H9 (cell line): ENCODE measurements at places on chromosomes 3 and 15.

- DNase-seq: no peak
Observed at GRCh38 chr3:188931531-188931930, 240.2 kb upstream of the TPRG1 start.

- DNase-seq: no peak
Observed at GRCh38 chr3:78277801-78278200, 1237.9 kb downstream of the ROBO2 start.

DNA sequence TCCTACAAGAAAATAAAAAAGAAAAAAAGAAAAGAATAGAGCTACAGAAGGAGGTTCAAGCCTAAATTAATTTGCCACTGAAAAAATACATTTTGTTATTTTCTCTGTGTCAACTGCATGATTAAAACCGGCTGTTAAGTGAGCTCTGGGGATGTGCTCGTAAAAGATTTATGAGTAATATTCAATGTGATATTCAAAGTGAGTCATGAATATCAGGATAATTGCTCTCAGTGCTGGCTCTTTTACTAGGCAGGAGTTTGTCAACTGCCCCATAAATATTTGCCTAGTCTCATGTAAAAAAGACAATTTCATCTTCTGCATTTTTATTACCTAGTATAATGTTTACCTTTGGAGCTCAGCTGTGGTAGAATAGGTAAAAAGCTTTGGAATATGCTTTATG is 78.9 kb downstream of the CDIN1 start:
- DNase-seq: no peak

DNA sequence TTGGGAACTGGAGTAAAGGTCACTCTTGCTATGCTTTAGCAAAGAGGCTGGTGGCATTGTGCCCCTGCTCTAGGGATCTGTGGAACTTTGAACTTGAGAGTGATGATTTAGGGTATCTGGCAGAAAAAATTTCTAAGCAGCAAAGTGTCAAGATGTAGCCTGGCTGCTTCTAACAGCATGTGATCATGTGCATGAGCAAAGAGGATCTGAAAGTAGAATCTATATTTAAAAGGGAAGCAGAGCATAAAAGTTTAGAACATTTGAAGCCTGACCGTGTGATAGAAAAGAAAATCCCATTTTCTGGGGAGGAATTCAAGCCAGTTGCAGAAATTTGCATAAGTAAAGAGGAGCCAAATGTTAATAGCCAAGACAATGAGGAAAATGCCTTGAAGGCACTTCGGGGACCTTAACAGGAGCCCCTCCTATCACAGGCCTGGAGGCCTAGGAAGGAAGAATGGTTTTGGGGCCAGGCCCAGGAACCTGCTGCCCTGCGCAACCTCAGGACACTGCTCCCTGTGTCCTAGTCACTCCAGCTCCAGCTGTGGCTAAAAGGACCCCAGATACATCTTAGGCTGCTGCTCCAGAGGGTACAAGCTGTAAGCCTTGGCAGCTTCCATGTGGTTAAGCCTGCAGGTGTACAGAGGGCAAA is 212.2 kb upstream of the LINGO1 start:
- no peak for DNase-seq

GRCh38 chr15:101099183-101099582 is 152.7 kb downstream of the CHSY1 start:
- no peak for DNase-seq

DNA sequence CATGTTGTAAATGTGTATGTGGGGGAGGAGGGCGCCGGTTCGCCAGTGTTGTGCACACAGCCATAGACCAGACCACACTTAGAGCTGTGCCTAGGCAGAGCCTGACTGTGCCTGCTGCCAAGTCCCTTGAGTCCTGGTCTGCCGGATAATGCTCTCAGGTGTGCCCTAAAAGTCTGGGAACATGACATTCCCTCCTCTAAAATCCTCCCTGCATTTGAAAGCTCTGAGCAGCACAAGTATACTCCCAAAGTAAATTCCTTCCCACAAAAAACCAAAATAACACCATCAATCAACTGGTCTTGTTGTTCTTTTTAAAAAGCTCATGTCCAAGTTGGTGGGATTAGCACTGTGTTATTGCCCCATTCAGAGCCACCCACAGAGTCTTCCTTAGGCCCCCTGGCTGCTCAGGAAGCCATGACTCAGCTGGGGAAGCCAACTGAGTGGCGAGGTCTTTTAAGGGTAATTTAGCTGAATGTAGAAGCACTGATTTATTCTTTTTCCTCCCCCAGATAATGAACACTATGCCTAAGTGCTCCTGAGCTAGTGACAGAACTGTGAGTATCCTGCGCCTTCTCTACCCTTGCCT is 147.8 kb upstream of the MCTP2 start:
- no peak for DNase-seq

DNA sequence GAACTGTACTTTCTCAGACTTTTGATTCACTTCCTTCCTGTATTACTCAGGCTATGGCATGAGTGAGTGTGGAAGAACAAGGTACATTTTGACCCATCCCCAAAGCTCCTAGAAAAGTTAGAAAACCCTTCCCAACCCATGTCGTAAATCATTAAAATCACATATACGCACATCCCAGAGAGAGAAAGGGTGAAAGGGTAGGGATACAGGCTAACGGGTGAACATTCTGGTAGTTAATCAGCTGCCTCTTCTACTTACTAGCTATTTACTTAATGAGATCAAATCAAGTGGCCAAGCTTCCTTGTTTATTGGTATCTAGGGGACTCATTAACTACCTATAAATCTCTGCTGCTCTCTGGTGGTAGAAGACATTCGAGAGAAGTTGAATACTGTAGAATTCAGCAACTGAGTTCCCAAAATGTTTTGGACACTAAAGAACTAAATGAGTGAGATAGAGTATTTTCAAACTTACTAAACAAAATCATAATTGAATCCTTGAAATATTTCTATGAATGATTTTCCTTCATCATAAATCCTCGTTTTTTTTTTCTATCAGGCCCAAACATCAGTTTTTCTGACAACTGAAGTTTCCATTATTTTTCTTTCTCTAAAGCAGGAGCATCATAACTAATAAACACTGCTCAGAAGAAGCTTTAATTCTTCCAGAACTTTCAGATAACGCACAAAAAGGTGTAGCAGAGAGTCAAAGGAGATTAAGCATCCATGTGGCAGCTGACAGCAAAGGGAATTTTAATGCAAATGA is 124.2 kb downstream of the IMPG2 start:
- DNase-seq: no peak

DNA sequence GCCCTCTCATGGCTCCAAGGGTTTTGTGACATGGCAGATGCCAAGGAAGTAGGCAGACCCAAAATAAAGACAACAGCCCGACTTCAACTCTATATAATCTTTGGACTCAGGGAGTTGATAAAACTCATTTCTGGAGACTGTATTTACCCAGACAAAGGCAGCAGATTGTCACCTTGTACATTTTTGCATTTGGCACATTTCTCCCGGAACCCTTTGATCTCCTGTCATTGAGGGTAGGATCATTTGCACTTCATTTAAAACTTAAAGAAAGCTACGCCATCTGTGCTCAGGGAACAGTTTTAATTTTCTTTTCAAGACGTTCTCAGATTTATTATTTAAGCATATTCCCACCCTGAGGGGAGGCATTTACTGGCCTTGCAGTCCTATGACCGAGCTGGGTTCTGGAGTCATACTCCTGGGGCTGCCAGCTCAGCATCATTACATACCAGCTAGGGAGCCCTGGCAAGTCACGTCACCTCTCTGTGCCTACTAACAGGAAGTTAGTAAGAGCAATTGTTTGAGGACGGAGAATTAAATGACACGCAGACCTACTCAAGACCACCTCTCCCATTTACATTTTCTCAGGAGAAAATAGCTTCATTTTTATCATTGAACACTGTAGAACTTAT is 5.9 kb downstream of the CDCP1 start:
- DNase-seq: no peak

DNA sequence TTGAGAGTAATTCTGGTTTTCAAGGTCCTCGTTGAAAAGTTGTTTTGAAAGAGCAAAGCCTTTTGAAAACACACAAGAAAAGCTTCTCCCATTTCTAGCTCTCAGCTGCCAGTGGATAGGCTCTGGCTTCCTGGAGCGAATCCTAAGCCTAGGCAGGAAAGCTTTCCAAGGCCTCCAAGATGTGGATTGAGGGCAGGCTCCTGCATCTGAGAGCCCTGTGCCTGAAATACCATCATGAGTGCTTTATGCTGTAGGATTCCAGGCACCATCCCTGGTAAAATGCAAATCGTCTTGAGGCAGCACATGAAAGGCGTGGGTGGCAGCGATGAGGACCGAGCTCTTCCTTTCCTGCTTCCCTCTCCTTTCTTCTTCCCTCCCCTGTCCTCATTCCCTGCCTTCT is 60.7 kb upstream of the CORO2B start:
- peak; percentile 52 for DNase-seq

- DNase-seq: no peak
Observed at GRCh38 chr3:182357928-182358327, 435.4 kb upstream of the ATP11B start.

GRCh38 chr3:71397046-71397445 is 186.5 kb downstream of the FOXP1 start:
- DNase-seq: no peak

DNA sequence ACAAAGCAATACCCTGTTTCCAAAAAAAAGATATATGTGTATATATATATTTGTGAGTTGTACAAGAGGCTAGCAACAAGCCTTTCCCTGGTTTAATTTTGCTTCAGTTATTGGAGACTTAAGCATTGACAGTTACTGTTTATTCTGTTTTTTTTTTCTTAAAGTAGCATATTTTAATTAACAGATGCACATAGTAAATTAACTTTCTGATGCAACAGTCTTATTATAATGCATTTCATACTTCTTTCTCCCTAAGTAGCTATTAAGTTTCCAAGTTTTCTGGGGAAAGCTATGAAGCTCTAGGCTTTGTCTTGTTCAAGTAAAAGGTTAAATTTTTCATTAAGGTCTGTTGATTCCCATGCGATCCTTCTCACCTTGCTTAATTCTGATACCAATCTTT is 17.9 kb downstream of the PRKCI start:
- DNase-seq: no peak

GRCh38 chr15:99437315-99438223 is 128.2 kb upstream of the MEF2A start:
- peak; percentile 26 for DNase-seq

GRCh38 chr3:28835751-28836150 is 445.1 kb upstream of the RBMS3 start:
- DNase-seq: peak; percentile 58

DNA sequence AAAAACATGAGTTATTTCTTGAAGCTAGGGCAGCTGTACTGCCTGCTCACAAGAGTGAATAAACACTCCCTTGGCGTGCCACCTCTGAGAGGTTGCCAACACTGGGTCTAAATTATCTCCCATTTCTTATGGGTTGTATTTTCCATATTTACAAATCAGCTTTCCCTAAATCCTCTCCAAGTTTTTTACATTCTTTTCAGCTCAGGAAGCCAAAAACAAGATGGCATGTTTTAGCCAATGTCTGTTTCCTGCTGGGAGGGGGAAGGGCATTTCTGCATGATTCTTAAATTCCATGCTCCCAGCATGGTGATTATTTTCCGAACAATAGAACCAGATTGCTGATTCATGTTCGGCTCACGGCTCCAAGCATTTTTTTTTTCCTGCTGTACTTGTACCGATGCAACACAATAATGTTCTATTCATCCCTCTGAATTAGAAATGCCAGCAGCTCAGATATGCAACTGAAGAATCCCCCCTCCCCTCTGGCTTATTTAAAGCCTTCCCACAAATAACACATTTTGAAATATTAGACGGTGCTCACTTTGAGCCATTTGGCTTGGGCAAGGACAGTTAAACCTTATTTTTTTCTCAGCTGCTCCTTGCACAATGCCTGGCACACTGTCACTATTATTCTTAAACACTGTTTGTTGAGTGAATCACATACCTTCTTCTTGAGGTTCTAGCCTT is 252.5 kb downstream of the THRB start:
- no peak for DNase-seq

DNA sequence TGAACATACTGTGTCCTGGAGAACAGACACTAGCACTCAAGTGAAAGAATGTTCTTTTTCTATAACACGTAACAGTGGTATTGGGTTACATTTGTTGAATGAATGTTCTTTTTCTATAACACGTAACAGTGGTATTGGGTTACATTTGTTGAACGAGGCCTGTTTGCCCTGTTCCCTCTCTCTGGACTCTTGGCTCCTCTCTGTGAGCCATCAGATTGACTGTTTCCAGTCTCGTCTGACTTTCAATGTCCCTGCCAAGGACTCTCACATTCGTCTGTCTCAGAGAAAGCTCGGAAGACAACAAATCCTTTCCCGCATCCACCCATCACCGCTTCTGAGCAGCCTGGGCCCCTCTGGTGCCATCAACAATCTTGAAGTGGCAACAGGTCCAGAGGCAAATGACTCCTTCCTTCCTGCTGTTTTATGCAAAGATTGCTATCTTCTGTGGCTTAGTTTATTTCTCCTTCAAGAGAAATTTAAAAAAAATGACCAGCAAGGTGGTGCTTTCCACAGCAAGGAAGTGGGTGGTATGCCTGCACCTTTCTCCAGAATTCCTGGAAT is 8.0 kb downstream of the TMEM45A start:
- DNase-seq: no peak

GRCh38 chr15:100713163-100713867 is 110.9 kb downstream of the ASB7 start:
- DNase-seq: peak; percentile 41

- no peak for DNase-seq
Observed at GRCh38 chr3:22632536-22632935, 570.6 kb upstream of the UBE2E2 start.

DNA sequence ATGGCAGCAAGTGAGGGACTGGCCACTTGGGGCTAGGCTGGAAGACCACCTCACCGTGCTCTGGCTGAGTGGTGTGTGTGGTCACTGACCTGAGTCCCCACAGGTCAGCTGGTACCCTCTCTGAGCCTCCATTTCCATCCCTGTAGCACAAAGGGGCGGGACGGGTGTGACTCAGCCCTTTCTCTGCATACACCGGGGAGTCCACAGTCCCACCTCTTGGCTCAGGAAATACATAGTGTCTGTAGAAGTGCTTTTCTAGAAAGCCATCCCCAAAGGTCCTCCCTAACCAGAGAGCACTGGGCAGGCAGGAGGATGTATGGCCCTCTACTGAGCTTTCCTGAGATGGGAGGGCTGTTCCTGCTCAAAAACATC is 27.2 kb downstream of the WNT7A start:
- DNase-seq: no peak

- no peak for DNase-seq
Observed at GRCh38 chr3:9149566-9149965, 99.9 kb downstream of the SRGAP3 start.

- no peak for DNase-seq
Observed at GRCh38 chr15:64990168-64990470, 405 bp upstream of the SPG21 start.

GRCh38 chr3:194231929-194232832 is 96.2 kb downstream of the HES1 start:
- DNase-seq: peak; percentile 72

DNA sequence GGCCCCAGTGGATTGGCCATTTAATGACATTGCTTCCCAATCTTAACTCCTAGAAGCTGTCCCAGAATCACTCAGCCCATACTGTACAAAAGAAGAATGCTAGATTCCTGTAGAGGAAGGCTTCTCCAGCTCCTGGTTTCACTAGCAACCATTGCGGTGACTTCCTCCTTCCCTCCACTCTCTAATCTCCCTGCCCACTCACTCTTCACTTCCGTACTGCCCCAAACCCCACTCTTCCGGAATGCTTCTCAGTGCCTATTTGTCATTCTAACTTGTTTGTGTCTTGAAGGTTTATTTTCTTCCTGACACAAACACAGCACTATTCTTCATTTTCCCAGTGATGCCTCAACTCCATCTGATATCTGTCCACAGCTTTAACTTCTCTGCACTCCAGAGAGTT is 97.1 kb upstream of the SPATA16 start:
- no peak for DNase-seq
